ENCODE measurements at places on chromosomes 3 and 15.

- DNase-seq: no peak
Measured at GRCh38 chr3:32160706-32161214, 54.3 kb downstream of the GPD1L start.

DNA sequence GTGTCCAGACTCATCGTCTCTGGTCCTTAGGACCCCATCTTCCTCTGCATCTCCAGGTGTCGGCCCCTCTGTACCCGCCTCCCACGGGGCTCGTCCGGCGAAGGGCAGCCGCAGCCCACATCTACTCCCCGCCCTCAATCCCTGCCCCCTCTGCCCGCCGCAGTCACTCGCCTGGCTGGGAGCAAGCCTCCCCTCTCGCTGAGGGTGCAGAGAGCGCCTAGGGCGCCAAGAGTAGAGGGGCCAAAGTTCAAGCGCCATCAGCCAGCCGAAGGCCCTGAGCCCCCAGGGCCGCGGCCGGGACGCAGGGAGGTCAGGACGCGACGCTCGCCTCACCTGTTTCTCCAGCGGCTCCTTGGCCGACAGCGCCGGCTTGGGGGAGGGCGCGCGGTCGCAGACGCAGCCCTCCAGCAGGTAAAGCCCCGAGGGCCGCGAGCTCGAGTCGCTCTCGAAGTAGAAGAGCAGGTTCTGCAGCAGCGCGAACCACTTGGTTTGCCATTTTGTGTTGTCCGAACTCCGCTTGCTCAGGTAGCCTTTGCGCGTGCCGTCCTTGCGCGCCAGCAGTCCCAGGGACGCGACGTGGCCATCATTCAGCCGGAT lies 592 bp downstream of the RASGRF1 start:
- no peak for DNase-seq

GRCh38 chr3:50405249-50405648 lies 45.9 kb upstream of the TMEM115 start:
- peak; percentile 47 for DNase-seq

GRCh38 chr15:100941536-100941935 lies 22.4 kb downstream of the LRRK1 start:
- no peak for DNase-seq

GRCh38 chr3:18033581-18034108 lies 291.2 kb upstream of the TBC1D5 start:
- DNase-seq: no peak

DNA sequence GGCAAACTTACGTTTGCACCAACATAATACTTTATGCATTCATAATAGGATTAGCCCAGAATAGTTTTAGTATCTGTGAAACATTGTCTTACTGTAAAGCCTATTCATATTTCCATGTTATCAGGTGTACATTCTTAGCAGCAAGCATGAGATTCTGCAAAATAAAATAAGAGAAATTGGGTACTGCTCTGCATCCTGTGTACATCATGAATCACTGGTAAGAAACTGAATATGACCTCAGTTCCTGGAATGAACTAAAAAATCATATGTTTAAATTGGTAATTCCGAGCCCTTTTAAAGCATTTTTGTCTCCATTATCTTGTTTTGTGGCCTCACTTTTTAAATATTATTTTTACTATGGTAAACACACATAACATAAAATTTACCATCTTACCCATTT lies 605.1 kb downstream of the ROBO1 start:
- no peak for DNase-seq

GRCh38 chr15:76935620-76936019 lies 4.1 kb downstream of the RCN2 start:
- no peak for DNase-seq

DNA sequence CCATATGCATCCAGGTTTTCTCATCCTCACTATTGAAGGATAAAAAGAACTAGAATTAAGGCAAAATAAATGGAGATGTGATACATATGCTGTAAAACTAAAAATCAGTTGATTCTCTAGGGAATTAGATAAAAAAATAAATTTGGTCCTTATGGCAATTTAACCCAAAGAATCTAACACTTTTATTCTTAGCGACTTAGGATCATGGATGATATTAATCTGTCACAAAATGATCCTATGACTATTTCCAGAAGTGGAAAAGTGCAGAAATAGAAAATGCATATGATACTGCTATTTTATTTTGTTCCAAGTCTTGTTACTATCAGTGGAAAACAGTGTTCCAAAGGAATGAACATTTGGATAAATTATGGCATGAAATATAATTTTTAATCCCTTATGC lies 746.3 kb downstream of the ROBO2 start:
- DNase-seq: no peak

DNA sequence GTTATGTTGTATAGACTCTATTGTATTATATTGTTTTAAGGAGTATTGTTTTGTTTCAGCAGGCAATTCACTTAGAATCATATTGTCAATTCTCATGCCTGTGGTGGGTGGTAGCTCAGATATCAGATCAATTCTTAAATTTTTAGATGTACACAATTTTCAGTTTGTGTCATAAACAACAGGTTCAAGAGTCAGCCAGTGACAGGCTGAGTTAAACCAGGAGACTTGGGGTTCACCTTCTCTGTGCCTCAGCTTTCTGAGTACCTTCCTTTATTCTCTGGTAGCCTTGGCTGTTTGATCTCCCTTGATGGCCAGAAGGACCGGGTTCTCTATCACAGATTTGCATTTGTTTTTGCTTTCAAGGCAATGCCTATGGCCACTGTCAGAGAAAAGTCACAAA lies 199.9 kb upstream of the KCNMB2 start:
- no peak for DNase-seq

DNA sequence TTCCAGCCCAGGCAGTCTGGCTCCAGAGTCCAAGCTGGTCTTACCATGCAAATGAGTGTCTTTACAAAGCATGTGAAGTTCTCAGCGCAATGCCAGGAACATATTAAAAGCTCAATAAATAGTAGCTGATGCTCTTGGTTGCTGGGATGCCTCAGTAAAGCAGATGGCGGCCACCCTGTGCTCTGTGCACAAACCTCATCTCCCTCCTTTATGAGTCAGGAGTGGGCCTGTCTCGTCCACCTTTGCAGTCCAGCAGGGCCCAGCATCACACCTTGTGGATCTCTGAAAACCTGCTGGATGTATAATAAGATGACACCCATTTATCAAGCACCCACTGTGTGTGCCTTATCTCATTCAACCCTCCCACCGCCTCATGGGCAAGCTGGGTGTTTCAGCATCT lies 42.7 kb downstream of the FAM174B start:
- DNase-seq: no peak

DNA sequence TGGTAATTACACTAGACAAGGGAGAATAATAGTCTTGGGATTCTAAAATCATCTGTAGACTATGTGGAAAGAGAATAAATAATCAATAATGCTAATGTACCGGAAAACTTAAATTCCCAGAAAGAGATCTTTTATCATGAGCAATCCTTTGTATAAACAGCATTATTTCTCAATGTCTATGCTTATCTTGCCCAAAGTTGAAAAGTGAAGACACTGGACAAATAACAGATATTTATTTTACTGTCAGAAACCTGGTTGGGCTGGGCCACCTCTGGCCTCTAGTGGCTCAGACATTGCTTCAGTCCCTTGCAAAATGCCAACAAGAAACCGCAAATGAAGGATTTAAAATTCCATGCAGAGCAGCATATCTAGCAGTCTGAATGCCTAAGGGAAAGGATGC lies 409.9 kb downstream of the FHIT start:
- no peak for DNase-seq

DNA sequence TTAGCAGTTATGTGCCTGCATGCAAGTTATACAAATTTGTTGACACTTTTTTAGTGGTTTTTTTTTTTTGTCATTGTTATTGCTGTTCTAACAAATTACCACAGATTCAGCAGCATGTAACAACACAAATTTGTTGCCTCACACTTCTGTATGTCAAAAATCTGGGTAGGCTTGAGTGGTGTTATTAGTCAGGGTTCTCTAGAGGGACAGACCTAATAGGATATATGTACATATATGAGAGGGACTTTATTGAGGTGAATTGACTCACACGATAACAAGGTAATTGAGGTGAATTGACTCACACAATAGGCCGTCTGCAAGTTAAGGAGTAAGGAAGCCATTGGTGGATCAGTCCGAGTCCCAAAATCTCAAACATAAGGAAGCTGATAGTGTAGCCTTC lies 15.0 kb upstream of the PLSCR1 start:
- DNase-seq: no peak

GRCh38 chr15:66291816-66292570 lies 1.4 kb upstream of the DIS3L start:
- no peak for DNase-seq

- DNase-seq: peak; percentile 23
Measured at GRCh38 chr3:115885621-115886020, 262.3 kb downstream of the GAP43 start.

GRCh38 chr15:58498821-58499580 lies 67.2 kb downstream of the LIPC start:
- no peak for DNase-seq

DNA sequence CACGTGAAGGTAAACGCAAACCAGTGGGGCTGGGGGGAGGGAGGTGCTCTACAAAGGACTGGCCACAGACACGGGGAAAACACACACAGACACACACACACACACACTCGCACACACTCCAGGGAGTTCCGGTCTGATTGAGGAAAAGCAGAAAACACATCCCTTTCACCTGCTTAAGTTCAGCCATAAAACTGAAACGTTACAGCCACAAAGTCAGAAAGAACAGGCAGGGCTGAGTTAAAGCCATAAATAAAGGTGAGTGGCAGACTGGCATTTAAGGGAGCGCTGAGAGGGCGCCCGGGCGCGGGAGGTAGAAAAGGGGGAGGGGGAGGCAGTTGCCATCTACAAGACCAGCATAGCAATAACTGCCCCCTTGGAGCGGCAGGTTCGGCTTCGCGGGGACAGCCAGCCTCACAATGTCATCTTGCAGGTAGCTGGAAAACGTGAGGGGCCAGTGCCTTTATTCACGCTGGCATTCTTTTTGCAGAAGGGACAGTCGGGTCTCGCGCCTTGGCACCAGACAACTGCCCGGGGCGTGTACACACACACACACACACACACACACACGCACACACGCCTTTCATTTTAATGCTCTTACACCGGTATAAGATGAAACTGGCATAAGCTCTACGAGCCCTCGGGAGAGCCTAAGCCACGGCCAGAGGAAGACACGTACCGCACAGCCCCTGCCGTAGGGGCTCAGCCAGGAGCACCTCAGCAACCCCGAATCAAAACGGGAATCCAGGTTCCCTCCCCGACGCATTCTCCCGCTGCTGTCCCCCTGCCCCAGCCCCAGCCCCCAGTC lies 866 bp downstream of the TNIK start:
- peak; percentile 48 for DNase-seq

DNA sequence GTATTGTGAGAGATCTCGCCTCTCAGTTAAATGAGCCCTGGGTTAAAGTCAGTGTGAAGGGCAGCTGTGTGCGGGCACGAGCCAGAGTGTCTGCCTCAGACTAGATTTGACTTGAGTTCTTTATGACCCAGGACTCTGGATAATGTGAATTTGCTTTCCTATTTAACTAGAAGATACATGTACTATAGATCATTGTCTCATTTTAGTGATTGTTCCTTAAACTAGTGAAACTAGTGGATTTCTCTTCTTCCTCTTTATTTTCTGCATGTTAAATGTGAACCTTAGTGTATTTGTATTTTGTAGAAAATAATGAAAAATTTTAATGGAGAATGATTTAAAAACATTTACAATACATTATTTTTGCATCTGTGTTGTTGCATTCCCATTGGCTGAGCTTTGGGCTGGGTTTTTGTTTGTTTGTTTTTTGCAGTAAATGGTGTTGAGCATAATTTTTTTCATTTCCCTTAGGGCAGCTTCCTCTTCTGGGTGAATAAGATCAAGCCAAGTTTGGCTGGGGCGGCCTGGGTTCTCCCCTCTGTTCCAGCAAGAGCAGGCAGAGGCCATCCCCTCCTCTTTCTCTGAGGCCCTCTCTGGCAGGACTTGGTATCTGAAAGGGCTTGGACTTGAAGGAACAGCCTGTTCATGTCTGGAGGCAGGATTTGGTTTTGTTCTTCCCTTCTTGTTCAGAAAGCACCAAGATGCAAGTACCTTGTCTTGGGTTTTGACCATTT lies 15.0 kb downstream of the GCSAM start:
- DNase-seq: peak; percentile 16

DNA sequence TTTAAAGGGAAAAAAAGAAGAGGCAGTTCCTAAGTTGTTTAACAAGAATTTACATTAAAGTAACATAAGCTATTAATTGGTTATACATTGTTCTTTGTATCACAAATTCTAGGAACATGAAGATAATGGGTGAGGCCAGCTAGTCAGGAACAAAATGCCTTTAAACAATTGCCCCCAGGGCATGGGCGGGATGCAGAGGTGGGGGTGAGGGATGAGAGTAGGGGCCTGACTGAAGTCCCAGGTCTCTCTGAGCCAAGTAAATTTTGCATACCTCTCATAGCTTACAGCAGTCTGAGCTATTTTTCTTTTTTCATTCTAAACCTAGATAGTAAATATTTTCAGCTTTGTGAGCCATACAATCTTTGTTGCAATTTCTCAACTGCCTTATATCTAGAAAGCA lies 77.8 kb upstream of the RNU6-1 start:
- DNase-seq: no peak

- no peak for DNase-seq
Measured at GRCh38 chr3:180776433-180776832, 97.1 kb upstream of the CCDC39 start.

DNA sequence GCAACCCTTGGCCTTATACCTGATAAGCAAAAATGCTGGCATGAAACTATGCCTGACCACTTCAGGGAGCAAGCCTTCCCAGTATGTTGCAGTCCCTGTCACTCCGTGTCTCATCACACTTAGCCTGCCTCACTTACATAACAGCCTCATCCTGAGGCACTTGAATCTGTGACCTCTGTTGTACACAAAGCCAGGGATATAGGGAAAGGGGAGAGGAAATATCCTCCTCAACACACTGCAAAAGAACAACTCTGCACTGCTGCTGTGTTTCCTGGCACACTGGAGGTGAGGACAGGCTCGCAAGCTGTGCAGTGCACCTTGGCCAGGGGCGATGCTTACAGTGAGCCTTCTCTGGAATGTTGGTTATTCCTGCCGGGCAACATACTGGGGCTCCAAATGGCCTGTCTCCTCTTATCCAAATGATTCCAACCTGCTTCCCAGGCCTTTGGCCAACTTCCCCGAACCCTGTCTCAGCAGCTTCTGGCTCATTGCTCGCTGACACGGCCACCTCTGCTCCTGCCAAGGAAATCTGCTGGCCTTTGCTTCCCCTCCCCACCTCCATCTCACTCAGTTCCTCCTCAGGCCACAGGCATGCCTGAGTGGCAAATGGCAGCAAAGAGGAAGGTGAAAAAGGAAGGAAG lies 109.2 kb downstream of the CD47 start:
- peak; percentile 8 for DNase-seq

DNA sequence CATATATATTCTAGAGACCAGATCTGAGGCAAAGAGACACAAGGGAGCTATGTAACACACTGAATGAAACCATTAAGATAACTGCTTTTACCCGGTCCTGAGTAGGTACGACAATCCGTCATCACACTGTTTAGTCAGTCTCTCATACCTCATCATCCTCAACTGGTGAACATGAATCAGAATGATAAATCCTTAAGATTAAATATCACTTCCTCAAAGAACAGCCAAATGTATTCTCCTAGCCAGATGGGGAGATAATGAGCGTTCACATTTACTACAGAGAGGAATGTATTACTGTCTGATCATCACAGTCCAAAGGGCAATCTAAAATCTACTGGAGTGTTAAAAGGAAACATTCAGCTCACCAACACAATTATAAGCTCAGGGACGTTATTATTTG lies 319.4 kb upstream of the STAC start:
- DNase-seq: no peak

GRCh38 chr3:89889386-89889785 lies 782.0 kb downstream of the EPHA3 start:
- DNase-seq: no peak

All from endothelial cell (in vitro differentiated cells).